ENCODE measurements at places on chromosomes 1 and 21. TPM values are rescaled to one million over a fixed set of nuclear protein-coding genes. Genes with fewer than 3 reads are reported as not detected.

Gene RGSL1
- total RNA-seq, result 25.9 TPM

Gene CMPK1
- total RNA-seq, result 37.0 TPM

DNA sequence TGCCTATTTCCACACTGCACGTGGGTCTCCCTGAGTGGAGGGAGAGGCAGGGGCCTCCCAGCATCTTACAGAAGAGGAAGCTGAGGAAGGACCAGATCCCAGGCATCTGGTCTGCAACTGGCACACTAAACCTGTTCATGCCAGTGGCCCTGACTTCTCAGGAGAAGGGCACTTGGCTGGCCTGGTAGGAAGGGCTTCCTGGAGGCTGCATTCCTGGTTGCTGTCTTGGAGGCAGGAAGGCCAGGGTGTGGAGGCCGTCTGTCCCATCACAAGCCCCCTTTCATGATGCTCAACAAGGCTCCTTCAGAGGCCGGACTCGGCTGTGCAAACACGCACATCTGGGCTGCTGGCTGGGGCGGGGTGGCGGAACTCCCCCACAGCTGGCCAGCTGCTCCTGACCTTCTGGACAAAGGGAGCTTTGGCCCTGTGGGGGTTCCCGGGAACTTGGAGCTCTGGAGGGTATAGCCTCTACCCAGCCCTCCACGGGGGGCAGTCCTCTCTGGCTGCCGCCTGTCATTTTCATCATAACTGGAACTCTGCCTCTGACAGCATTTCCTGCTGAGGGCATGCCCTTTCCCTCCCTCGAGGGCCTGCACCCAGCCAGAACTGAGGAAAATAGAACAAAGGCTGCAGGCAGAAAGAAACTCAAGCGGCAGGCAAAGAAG is 39.2 kb upstream of the POU3F1 start:
- H3K4me1 ChIP-seq, result no peaks in the 10 kb centered on the region
- H3K27ac ChIP-seq, result no peak overlapping the region
- H3K27me3 ChIP-seq, result no peaks in the 10 kb centered on the region
- H3K36me3 ChIP-seq, result no peaks in the 10 kb centered on the region
- DNase-seq, result no peak

- H3K4me3 ChIP-seq, result no peak overlapping the region
- H3K36me3 ChIP-seq, result peaks cover 3% of the 10 kb centered on the region
- H3K27me3 ChIP-seq, result no peaks in the 10 kb centered on the region
- no peak for DNase-seq
- no peak overlapping the region for H3K27ac ChIP-seq
These were observed 6.5 kb downstream of the ENO1 start for GRCh38 chr1:8871965-8872399.

DNA sequence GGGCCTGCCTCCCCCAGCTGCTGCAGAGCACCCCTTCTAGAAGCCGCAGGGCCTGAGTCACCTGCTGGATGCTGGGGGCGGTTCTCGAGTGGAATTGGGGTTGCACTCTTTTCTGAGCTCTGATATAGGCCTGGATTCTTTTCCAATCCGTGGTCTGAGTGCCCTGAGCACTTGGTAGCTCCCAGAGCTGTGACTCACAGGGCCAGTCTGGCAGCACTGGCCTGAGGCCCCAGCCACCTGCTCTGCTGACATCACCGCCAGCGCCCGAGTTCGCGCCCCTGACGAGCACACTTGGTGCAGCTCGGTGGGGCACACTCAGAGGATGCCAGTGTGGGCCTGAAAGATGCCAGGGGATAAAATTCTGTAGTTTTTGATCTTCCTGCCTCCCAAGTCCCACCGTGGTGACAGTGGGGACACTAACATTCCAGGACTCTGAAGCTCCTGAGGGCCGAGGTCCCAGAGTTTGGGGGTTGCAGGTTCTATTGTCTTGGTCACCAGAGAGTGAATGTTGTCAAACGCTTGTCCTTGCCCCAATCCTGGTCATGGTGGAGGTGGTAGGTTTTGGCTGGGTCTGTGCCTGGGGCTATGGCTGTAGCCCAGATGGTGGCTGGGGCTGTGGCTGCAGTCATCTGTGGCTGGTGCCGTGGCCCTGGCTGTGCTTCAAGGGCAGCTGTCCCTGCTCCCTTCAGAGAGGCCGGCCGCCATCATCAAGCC is 74.6 kb downstream of the OBSCN start:
- no peak overlapping the region for H3K27ac ChIP-seq
- H3K4me1 ChIP-seq, result no peaks in the 10 kb centered on the region
- H3K4me3 ChIP-seq, result no peak overlapping the region
- no peaks in the 10 kb centered on the region for H3K36me3 ChIP-seq
- H3K27me3 ChIP-seq, result no peaks in the 10 kb centered on the region

DNA sequence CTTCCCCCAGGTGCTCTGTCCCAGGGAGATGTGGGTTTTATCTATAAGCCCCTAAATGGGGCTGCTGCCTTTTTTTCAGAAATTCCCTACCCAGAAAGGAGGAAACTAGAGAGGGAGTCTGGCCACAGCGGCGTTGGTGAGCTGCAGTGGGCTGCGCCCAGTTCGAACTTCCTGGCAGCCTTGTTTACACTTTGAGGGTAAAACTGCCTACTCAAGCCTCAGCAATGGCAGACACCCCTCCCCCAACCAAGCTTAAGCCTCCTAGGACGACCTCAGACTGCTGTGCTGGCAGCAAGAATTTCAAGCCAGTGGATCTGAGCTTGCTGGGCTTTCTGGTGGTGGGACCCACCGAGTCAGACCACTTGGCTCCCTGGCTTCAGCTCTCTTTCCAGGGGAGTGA is 46.2 kb upstream of the PAPPA2 start:
- H3K36me3 ChIP-seq, result no peaks in the 10 kb centered on the region
- H3K27ac ChIP-seq, result no peak overlapping the region
- no peaks in the 10 kb centered on the region for H3K4me1 ChIP-seq
- no peaks in the 10 kb centered on the region for H3K27me3 ChIP-seq
- no peak for DNase-seq
- no peak overlapping the region for H3K4me3 ChIP-seq
